Daoy (cell line): ENCODE measurements at places on chromosomes 12 and 14. TPM values are rescaled to one million over a fixed set of nuclear protein-coding genes. Genes with fewer than 3 reads are reported as not detected.

DNA sequence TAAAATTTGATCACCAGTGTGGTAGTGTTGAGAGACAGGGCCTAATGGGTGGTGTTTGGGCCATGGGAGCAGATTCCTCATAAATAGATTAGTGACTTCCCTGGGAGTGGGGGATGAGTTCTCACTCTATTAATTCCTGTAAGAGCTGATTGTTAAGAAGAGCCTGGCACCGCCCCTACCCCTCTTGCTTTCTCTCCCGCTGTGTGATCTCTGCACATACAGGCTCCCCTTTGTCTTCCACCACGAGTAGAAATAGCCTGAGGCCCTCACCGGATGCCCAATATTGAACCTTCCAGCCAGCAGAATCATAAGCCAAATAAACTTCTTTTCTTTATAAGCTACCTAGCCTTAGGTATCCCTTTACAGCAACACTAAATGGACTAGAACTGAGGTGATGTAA lies 31.9 kb upstream of the CAND1 start:
- no peak for DNase-seq

GRCh38 chr12:128155571-128155970 lies 111.4 kb upstream of the TMEM132C start:
- DNase-seq = no peak

DNA sequence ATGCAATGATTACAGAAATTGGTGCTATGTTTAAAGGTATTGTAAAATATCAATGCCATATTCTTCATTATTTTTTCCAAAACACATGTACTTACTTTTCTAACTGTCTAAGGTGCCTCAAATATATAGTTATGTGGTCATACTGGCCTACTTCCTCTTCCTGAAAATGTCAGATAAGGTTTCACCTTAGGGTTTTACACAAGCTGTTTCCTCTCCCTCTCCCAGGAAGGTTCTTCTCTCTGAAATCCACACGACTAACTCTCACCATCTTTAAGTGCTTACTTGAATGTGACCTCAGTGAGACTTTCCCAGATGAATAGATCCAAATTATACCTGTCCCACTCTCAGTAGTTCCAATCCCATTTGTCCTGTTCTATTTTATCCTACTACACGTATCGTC lies 11.6 kb upstream of the CLEC4D start:
- no peak for DNase-seq

The LALBA gene
- total RNA-seq = not detected in 2 replicates

The HOXC12 gene
- total RNA-seq = 4.3 and 6.0 TPM in 2 replicates

The TC2N gene
- 3.1 and 5.7 TPM in 2 replicates for total RNA-seq

GRCh38 chr12:128305336-128305892 lies 38.4 kb downstream of the TMEM132C start:
- no peak for DNase-seq

The LHX5 gene
- total RNA-seq = 0.09 and 0.46 TPM in 2 replicates

GRCh38 chr12:50690925-50691324 lies 73.0 kb upstream of the ATF1 start:
- DNase-seq = no peak

DNA sequence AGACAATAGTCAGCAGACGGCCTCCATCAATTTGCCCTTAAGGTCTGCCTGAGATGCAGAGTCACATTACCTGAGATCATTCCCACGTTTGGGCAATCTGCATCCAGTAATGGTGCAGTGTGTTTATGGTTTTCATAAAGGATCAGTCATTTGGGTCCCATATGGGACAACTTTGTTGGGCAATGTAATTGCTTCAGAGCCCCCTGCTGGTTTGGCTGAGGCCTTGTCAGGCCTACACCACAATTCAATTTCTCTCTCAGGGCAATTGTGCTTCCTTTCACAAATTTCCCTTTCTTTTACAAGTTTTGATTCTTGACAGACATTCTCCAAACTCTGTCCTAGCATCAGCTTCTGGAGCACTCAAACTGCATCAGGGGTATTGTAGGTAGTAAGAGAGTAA lies 191.2 kb upstream of the SSTR1 start:
- no peak for DNase-seq

GRCh38 chr14:100547633-100548294 lies 39.5 kb downstream of the BEGAIN start:
- peak; percentile 86 for DNase-seq

The SLC25A47 gene
- total RNA-seq = not detected in 2 replicates

The KCNMB4 gene
- 1.1 and 1.4 TPM in 2 replicates for total RNA-seq
